ENCODE measurements at places on chromosomes 13 and 19.

- no peak for DNase-seq
These were observed 8.1 kb upstream of the NKPD1 start for GRCh38 chr19:45168767-45169351.

DNA sequence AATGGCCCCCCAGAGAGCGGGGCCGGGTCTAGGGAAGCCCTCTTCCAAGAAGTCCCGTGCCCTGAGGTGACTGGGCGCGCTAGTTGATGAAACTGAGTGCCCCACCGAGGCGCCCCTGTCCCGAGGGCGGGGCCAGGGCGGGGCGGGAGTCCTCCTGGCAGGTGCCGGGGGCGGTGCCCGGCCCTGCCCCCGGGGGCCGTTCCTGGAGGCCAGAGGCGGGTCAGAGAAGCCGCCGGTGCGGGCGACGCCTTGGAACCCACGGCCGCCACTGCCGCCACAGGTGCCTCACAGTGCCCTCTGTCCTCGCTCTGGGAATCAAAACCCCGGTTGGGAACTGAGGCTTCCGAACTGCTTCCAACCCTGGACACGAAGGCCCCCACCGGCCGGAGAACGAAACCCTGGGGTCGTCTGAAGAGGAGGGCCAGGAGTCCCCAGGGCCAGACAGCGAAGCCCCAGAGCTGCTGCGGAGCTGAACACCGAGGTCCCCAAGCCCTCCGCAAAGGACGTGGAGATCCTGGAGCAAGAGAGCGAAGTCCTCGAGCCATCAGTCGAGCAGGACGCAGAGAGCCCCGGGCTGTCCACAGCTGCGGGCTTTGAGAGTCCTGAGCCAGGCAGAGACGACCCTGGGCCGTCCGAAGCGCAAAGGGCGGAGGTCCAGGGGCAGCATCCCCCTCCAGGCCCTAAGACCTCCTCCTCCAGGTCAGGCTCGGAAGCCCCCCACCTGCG is at the start of gene MISP3:
TSS of gene MISP3 (plus strand) at position 252 of the 726 bp plus-strand sequence. CDS start 524 bp downstream, outside the sequence.
- DNase-seq: no peak

- no peak for DNase-seq
These were observed 71.5 kb downstream of the DNAJC15 start for GRCh38 chr13:43094901-43095300.

DNA sequence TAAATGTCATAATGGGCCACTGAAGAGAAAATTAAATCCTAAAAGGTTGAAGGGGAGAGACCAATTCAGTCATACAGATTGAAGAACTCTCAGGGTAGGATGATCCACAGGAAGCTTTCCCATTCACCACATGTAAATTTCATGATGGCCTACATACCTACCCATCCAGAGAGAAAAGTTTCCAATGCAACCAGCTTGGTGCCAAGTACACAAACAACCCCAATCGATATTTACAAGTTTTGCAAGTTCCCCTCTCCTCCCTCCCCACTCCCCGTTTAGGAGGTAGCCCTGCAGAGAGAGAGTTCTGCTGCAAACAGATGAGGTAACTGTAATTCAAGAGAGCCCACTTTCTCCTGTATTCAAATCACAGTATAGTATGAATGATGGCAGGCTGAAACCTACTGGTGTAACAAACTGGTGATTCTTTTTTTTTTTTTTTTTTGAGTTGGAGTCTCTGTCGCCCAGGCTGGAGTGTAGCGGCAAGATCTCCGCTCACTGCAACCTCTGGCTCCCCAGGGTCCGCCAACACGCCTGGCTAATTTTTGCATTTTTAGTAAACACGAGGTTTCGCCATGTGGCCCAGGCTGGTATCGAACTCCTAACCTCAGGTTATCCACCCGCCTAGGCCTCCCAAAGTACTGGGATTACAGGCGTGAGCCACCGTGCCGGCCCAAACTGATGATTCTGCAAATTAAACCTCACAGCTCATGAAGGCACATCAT is 14.4 kb downstream of the FOXO1 start:
- DNase-seq: no peak
